ENCODE measurements at places on chromosomes 1 and 21.

DNA sequence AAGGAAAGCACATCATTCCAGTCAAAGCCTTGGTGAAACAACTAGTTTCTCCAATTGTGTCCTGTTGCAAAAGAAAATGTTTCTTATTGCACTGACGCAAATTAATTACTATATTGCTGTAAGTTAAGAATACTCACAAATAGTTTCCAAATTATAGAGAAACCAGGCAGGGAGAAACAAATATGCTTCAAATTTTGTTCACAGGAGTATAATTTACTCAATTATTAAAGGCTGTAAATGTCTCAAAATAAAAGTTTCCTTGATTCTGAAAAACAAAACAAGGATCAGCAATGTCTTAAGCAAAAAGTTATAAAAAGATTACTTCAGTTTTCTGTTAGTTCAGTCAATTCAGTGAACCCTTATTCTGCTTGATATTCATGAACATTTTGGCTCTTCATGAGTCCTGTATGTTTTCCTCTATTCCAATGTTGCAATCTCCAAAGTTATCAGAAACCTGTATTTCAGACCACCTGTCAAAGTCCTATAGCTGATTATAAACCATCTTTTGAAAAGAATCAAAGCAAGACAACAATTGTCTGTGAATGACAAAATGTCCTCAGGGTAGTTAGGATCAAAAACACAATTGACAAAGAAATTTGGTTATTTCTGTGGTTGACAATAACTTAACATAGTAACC lies 11.7 kb upstream of the SYPL2 start:
- DNase-seq: no peak

GRCh38 chr1:226568077-226568831 lies 19.7 kb downstream of the STUM start:
- no peak for DNase-seq

GRCh38 chr1:180693564-180694244 lies 61.9 kb downstream of the XPR1 start:
- DNase-seq: no peak

- no peak for DNase-seq
Measured at GRCh38 chr1:169697755-169698154, 13.7 kb downstream of the SELL start.

- DNase-seq: no peak
Measured at GRCh38 chr1:63704443-63704842, 69.4 kb upstream of the ROR1 start.

GRCh38 chr1:93552741-93553455 lies 105.0 kb downstream of the FNBP1L start:
- DNase-seq: no peak

DNA sequence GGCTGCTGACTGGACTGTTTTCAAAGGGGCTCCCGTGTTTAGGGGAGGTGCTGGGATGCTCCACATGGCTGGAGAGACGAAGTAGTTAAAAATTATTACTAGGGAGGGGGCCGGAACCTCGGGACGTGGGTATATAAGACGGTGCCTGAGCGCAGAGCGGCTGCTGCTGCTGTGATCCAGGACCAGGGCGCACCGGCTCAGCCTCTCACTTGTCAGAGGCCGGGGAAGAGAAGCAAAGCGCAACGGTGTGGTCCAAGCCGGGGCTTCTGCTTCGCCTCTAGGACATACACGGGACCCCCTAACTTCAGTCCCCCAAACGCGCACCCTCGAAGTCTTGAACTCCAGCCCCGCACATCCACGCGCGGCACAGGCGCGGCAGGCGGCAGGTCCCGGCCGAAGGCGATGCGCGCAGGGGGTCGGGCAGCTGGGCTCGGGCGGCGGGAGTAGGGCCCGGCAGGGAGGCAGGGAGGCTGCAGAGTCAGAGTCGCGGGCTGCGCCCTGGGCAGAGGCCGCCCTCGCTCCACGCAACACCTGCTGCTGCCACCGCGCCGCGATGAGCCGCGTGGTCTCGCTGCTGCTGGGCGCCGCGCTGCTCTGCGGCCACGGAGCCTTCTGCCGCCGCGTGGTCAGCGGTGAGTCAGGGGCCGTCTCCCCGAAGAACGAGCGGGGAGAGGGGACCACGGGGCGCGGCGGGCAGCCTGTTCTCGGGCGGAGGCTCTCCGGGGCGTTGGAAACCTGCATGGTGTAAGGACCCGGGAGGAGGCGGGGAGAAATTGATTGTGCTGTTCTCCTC lies at the start of gene CHODL:
Gene CHODL (plus strand): TSS at position 163 of the 793 bp plus-strand sequence. CDS start 391 bp downstream, at position 554.
- DNase-seq: no peak

- no peak for DNase-seq
Measured at GRCh38 chr1:214010717-214011116, 22.9 kb downstream of the PROX1 start.
